ENCODE measurements at places on chromosomes 5 and 9. TPM values are rescaled to one million over a fixed set of nuclear protein-coding genes. Genes with fewer than 3 reads are reported as not detected.

PSAT1 gene
- total RNA-seq: 0.61 TPM

HAPLN1 gene
- not detected for total RNA-seq

RC3H2 gene
- total RNA-seq: 85.2 TPM

SAXO1 gene
- total RNA-seq: 0.34 TPM

TBC1D9B gene
- total RNA-seq: 67.5 TPM

CXXC5 gene
- 1.9 TPM for total RNA-seq

CTNND2 gene
- 0.20 TPM for total RNA-seq

OSMR gene
- total RNA-seq: not detected

SETD9 gene
- total RNA-seq: 1.6 TPM

FRRS1L gene
- not detected for total RNA-seq
